ENCODE measurements at places on chromosomes 12 and 14.

- no peak for DNase-seq
Observed at GRCh38 chr14:29681316-29681715, 246.3 kb downstream of the PRKD1 start.

- DNase-seq: no peak
Observed at GRCh38 chr12:32197421-32197820, 90.8 kb downstream of the BICD1 start.

DNA sequence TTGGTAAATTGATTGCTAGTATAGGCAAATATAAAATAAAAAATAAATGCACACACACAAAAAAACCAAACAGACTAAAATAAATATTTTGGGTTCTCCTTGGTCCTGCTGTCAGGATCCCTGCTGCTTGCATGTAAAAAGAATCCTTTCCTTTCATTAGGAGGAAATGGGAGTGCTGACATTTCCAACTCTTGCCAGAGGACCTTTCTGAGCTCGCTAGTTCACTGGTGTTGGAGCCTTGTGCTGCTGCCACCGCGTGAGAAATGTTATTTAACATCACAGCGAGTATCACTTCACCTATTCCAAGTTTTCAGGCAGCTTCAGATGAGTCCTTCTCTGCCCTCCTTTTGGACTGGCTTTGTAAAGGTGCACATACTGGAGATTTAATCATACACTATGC, 358.9 kb downstream of the NPAS3 start:
- DNase-seq: no peak

DNA sequence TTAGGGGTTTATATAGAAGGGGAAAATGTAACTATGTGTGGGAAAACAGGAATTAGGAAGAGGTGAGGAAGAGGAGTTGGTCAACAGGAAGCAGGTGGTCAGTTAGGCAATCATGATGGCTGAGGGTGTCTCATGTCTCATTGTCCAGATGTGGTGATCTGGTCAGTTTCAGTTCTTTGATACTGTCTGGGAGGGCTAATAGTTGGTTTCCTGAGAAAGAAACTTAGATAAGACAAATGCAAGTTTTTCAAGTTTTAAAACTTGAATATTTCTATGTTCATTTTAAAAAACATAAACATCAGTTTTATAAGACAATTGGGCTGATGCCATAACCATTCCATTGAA, 1121.8 kb upstream of the USP15 start:
- DNase-seq: no peak

DNA sequence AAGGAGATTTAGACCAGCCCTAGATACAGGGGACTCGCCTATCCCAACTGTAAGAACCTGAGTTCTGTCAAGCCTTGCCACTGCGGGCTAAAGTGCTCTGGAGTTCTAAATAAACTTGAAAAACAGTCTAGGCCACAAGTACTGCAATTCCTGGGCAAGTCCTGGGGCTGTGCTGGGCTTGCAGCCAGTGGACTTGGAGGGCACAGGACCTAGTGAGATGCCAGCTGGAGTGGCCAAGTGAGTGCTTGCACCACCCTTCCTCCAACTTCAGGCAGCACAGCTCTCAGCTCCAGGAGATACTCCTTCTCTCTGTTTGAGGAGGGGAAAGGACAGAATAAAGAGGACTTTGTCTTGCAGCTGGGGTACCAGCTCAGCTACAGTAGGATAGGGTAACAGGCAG, 307.6 kb upstream of the FBXO33 start:
- DNase-seq: no peak

All from activated T-helper 1 cell treated with anti-CD3 and anti-CD28 coated beads, Interleukin-2, amount 50 U/mL, for 16 hours (primary cell).